ENCODE measurements at places on chromosomes 16 and 17. TPM values are rescaled to one million over a fixed set of nuclear protein-coding genes. Genes with fewer than 3 reads are reported as not detected.

- no peak for DNase-seq
- no peaks in the 10 kb centered on the region for H3K4me1 ChIP-seq
- H3K27me3 ChIP-seq = no peaks in the 10 kb centered on the region
- no peak overlapping the region for H3K27ac ChIP-seq
Observed at GRCh38 chr17:35192708-35193107, 1.5 kb downstream of the SLC35G3 start.

DNA sequence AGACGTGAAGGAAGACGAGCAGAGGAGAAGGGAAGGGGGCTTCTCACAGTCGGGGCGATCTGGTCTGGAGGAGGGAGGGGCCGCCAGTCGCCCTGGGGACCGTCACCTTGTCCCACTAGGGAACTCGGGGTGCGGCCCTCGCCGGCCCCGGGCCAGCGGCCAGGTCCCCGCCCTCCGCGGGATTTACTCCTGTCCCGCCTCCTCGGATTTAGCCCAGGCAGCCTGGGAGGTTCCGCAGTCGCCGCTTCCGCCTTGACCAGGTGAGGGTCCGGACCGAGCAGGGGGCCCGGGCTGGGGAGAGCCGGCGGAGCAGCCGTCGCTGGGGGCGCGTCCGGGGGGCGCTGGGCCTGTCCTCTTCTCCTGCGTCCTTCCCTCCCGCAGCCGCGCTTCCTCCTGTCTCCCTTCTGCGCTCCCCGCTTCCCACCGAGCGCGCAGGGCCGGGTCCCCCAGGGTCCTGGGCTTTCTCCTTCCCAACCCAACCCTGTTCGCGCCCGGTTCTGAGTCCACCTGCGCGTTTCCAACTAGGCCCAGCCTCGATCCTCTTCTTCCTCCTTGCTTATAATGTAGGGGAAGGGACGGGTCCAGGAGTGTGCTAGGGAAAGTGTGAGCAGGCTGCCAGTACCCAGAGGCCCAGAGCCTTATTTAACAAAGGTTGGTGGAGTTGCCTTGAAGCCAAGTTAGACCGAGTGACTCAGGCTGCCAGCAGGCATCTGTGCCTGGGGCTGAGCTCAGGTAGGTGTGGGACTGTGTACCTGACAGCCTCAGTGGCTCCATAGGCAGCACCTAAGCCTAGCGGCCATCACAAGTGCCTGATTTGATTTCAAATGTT is at the start of gene TNK1:
Gene TNK1, plus strand, starts transcription at position 235 of the 829 bp plus-strand sequence. CDS start 1,838 bp downstream, outside the sequence.
- H3K36me3 ChIP-seq = peaks cover 2% of the 10 kb centered on the region
- H3K4me1 ChIP-seq = no peaks in the 10 kb centered on the region
- H3K27ac ChIP-seq = peak within 1 kb of the TSS; percentile 68
- DNase-seq = no peak
- H3K27me3 ChIP-seq = no peaks in the 10 kb centered on the region
- H3K4me3 ChIP-seq = peak within 1 kb of the TSS; percentile 51

- DNase-seq = no peak
- H3K27me3 ChIP-seq = no peaks in the 10 kb centered on the region
- no peaks in the 10 kb centered on the region for H3K36me3 ChIP-seq
- no peak overlapping the region for H3K4me3 ChIP-seq
- no peaks in the 10 kb centered on the region for H3K4me1 ChIP-seq
Observed at GRCh38 chr16:70018254-70018653, 67.1 kb downstream of the CLEC18A start.

DNA sequence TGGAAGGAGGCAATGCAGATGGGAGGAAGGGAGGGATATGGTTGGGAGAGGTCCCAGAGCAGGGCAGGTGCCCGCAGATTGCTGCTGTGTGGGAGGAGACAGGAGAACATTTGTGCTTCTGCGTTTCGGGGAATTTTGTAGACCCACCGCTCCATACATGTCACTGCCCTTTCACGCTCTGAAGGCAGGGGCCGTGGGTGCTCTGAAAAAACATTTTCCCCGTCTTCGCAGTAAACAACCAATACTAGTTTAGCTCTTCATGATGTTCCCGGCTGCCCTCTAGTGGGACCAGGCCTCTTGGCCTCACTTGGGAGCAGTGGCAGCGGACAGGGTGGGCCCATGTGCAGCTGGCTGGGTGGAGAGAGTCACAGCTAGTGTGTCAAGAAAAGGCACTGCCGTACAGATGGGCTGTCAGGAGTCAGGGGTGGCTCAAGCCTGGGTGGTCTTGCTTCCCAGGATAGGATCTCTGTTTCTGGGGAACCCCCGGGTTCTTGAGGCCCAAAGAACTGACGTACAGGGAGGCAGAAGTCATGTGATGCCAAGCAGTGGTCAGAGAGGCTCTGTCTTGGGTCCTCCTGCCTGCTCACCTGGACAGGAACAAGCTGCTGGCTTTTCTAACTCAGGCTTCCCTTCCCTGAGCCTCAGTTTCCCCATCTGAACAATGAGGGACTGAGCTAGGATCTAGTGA is 46.5 kb upstream of the CPNE2 start:
- H3K27ac ChIP-seq = no peak overlapping the region
- peak; percentile 13 for DNase-seq
- no peaks in the 10 kb centered on the region for H3K27me3 ChIP-seq
- no peaks in the 10 kb centered on the region for H3K4me1 ChIP-seq
- no peaks in the 10 kb centered on the region for H3K36me3 ChIP-seq

- no peak overlapping the region for H3K4me3 ChIP-seq
- H3K27me3 ChIP-seq = peaks cover 3% of the 10 kb centered on the region
- no peaks in the 10 kb centered on the region for H3K36me3 ChIP-seq
- H3K4me1 ChIP-seq = no peaks in the 10 kb centered on the region
Observed at GRCh38 chr17:40956401-40957254, 10.1 kb downstream of the KRT39 start.

GRCh38 chr16:23914946-23915530 is 79.3 kb downstream of the PRKCB start:
- H3K36me3 ChIP-seq = no peaks in the 10 kb centered on the region
- no peaks in the 10 kb centered on the region for H3K27me3 ChIP-seq
- no peaks in the 10 kb centered on the region for H3K4me1 ChIP-seq
- DNase-seq = no peak
- H3K27ac ChIP-seq = no peak overlapping the region

Gene C17orf78
- not detected for total RNA-seq
